ENCODE measurements at places on chromosomes 3 and 15. TPM values are rescaled to one million over a fixed set of nuclear protein-coding genes. Genes with fewer than 3 reads are reported as not detected.

ROBO2 gene
- total RNA-seq, result 0.43 TPM

RUVBL1 gene
- total RNA-seq, result 41.6 TPM

FANCD2OS gene
- not detected for total RNA-seq

FBXO40 gene
- total RNA-seq, result not detected

SYNM gene
- 24.0 TPM for total RNA-seq

ATOSA gene
- total RNA-seq, result 28.9 TPM

PLEKHO2 gene
- 22.3 TPM for total RNA-seq

DNAJA4 gene
- 3.4 TPM for total RNA-seq

SLC51A gene
- not detected for total RNA-seq

SH3GL3 gene
- total RNA-seq, result 0.07 TPM

CCR3 gene
- total RNA-seq, result not detected

KLHL40 gene
- not detected for total RNA-seq

TMCO5A gene
- not detected for total RNA-seq

LRRC34 gene
- 1.8 TPM for total RNA-seq

PLAAT1 gene
- total RNA-seq, result not detected

PIERCE2 gene
- 3.1 TPM for total RNA-seq

ZSCAN2 gene
- total RNA-seq, result 6.5 TPM

VEPH1 gene
- 72.0 TPM for total RNA-seq

STT3B gene
- total RNA-seq, result 289 TPM

LYZL4 gene
- not detected for total RNA-seq

MITF gene
- total RNA-seq, result 12.6 TPM

SPRED1 gene
- total RNA-seq, result 50.0 TPM

GRAMD1C gene
- 4.2 TPM for total RNA-seq

PLA2G4E gene
- total RNA-seq, result not detected

PATL2 gene
- total RNA-seq, result 0.33 TPM

CADPS gene
- 0.17 TPM for total RNA-seq

ARF4 gene
- total RNA-seq, result 359 TPM

GOLGA6A gene
- total RNA-seq, result 0.07 TPM

NLGN1 gene
- total RNA-seq, result 2.3 TPM

ZNF620 gene
- total RNA-seq, result 0.83 TPM
